ENCODE measurements at places on chromosomes 1 and 21.
A peak's percentile ranks its signal among the peaks of the same experiment; 100 is the strongest.

DNA sequence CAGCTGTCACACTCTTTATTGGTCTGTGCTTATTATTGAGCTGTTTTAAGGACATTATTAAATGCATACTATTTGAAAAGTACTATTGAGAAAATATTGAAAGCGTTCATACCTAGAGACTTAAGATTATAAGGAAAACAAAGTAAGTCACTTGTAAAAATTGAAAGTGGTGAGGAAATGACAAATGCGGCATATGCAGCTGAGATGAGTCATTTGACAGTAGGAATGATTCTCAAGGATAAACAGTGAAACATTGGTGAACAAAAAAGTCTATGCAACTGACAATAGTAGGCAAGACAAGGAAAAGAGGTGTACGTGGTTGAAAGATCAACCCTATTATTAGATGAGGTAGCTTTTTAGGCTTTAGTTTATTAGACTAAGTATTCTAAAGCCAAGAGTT lies 82.6 kb upstream of the MAP10 start:
- DNase-seq, result no peak

- DNase-seq, result no peak
Measured at GRCh38 chr1:116270316-116271057, 102.6 kb upstream of the ATP1A1 start.

GRCh38 chr1:245906207-245906606 lies 600.9 kb downstream of the SMYD3 start:
- DNase-seq, result no peak

DNA sequence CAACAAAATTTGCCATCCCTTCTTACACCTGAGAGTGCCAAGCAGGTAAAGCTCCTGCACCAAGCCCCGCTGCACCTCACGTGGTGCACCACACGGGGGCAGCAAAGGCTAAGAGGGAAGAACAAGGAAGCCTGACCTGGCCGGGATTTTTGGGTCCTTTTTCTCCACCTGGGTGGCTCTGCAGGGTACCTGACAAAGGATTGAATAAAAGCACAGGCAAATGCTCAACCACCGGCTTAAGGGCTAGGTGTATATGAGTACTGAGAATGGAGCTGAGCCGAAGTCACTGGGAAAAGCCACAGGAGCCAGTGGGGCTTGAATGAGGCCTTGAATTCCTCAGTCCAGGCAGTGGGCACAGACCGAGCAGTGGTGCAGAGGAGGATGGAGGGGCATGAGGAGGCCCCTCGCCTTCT lies 36.4 kb downstream of the ZNF697 start:
- peak; percentile 67 for DNase-seq

DNA sequence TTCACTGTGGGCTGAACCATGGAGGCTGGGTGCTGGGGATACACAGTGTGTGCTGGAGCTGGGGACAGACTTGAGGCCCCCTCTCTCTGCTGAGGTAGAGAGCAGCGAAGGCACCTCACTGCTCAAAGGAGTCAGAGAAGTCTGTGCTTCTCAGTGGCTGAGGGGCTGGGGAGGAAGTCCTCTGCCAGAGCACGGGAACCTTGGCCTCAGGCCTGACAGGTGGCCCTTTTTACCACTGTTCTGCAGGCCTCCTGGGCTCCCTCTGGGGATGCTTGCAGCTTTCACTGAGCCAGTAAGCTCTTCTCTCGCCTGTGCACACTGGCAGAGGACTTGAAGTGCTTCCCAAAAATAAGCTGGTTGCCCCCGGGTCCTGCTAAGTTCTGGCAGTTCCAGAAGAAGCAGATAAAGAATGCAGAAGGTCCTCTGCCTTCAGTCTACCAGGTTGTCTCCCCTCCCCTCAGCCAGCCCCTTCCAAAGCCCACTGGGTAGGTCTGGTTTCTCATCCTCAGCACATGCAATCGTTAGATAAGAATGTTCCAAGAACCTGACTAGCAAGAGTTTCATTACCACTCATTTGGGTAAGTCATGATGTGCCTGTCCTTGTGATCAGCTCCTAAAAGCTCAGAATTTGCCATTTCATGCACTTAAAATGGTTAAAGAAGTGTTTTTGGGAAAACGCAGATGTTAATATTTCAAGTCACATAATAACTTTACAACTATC lies 53.9 kb downstream of the TENT5C start:
- DNase-seq, result no peak

DNA sequence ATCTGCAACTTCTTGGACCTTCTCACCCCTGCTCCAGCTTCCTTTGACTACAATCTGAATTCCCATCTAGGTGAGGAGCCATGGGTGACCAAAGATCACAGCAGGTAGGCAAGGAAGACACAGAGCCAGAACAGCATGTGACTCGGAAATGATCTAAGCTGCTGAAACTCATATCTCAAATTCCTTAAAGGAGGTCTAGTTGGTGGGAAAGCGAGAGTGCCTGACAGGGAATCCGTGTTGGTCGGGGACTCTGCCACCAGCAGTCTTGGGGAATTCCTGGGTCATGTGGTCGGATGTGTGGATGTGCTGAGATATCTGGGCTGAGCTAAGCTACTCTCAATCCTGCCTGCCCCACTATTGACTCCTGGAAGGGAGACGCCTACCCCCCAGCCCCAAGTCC lies 3.2 kb upstream of the NUAK2 start:
- DNase-seq, result no peak

- DNase-seq, result no peak
Measured at GRCh38 chr1:229869240-229869639, 197.8 kb upstream of the GALNT2 start.

DNA sequence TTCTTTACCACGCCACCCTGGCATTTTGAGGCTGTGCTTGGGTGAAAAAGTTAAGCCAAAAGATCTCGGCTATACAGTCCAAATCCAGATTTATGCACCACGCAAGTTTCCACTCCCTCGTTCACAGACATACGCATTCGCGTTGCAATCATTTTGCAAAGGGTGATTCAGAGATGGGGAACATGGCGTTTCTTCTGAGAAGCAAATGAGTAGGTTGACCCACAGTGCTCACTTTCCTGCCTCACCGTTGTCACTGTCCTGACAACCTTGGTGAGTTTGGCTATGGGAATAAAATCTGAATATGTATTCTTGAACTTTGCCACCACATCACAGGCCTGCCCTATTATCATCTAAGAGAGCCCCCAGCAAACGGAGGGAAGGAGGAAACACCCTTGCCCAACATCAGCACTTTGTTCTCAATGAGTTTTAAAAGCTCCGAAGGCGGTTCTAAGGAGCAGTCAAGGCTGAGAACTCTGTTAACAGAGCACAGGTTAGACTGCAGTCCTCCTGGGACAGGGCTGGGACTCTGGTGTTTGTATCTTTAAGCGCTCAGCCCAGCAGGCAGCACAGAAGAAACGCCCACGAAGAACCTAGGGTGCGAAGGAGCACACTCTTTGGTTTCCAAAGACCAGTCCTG lies 86.4 kb downstream of the RUNX1 start:
- no peak for DNase-seq

DNA sequence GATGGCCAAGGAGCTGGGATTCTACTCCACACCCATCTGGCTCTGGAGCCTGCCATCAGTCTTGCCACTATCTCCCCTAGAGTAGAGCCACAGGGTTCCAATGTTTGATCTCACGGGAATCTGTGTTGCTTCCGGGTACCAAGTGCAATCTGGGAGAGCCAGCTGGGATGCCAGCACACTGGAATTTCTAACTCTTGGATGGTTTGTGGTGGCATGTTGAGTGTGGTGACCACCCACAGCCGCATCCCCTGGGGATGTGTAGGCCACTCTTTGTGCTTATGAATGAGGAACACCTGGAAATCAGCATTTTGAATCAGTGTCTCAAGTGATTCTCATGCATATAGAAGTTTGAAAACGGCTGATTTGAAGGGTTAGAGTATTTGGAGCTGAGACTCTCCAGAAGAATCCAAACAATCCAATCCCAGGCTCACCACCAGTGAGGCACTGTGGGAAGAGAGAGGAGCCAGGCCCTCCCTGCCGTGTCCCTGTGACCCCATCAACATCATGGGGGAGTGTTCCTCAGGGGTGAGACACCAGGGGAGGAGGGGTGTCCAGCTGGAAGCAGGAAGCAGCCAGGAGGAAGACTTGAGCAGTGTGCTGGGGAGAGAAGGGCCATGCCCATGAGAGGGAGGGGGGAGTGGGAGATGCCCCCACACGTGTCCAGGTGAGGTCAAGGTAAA lies 13.4 kb downstream of the FBLIM1 start:
- no peak for DNase-seq

GRCh38 chr1:197686231-197686630 lies 89.0 kb downstream of the DENND1B start:
- DNase-seq, result no peak

DNA sequence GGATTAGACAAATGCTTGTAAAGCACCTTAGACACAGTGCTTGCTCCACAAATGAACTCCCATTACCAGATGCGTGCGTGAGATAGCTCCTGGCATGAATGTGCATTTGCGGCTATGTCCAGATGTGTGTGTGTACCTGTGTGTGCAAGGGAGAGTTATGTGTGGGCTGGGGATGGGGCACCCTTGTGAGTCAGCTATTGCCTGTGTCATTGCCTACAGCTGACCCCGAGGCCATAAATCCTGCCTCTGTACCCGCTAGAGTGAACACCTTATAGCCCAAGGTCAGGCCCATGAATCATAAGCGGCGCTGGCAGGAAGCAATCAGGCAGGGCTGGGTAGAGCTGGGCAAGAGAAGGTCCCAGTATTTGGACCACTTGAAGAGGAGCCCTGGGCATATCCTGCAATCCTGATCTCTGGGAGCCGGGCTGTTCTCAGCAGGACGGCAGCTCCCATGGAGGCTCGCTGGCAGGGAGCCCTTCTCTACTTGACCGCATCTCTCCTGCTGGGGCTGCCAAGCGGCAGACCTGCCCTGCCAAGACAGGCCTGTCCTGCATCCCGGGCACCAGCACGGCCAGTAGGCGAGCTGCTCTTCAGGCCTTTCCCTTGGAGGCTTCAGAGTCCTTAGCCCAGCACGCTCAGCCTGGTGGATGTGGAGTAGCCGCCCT lies 86.4 kb downstream of the TMEM53 start:
- no peak for DNase-seq

GRCh38 chr1:33348676-33349080 lies 27.8 kb upstream of the A3GALT2 start:
- DNase-seq, result no peak

DNA sequence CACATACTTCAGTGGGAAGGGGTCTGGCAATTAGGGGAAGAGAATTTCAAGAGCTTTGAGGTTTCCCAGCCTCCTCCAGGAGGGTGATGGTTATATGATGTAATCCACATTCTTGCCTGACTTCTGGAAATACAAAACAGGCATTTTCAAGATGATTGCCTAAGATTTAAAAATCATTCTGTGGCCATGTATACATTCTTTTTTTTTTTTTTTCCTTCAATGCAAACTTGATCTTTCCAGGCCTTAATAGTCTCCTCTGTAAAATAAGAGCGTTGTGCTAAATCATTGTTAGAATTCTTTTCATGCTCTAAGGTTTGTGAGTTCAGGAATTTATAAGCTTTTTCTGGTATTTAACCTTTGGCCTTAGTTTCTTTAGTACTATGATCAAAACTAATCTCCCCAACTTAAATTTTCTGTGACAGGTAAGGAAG lies 192.3 kb upstream of the HMCN1 start:
- no peak for DNase-seq

DNA sequence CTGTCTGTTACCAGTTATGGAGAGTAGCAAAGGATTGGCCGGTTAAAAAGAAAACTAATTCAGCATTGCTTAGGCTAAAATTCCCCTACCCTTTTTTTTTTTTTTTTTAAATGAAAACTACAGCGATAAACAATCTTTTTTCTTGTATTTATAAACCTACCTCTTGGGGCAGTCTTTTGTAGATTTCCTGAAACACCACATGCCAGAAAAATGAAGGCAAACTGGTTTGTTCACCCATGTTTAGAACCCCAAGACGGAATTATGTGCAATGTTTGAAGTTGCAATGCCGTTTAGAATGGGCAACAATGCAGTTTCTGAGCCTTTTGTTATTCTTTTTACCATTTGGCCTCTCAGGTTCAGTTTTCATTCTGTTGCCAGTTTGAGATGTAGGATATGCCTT lies 59.1 kb downstream of the PRDM2 start:
- no peak for DNase-seq

GRCh38 chr1:78292361-78292760 lies 198.4 kb upstream of the PTGFR start:
- DNase-seq, result no peak
